ENCODE measurements at places on chromosomes 2 and 18.

- DNase-seq = no peak
Observed at GRCh38 chr18:27803957-27804356, 373.0 kb downstream of the CDH2 start.

- peak; percentile 16 for DNase-seq
Observed at GRCh38 chr2:30541680-30542079, 94.6 kb downstream of the LCLAT1 start.

DNA sequence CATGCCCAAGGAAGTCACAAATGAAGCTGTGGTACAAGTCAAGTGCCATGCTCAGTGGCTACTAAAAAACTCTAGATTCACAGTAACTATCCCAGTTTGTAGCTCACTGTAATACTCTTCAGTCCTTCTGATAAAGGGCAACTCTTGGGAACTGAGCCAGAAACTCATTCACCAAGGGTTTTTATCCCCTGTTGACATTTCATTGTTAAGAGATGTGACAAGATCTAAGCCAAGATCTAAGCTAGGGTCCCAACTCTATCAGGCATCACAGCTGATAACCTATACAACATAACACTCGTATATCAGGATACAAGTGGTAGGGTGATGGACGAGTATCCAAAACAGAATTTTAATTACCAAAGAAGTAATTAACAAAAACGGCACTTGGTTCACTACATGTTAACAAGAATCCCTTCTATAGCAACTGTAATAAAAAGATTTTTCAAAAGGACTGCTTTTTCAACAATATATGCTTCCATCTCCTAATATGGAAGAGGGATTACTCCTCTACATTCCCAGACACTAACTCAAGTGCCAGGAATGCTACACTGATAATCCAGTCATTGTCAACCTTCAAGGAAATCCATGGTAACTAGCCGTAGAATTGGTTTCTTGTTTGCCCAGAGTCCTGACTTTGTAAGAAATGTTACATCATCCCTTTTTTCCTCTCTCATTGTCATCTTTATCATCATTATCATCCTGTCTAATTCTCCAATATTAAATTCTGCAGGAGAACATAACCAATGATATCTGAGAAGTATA lies 111.7 kb downstream of the CDH2 start:
- no peak for DNase-seq

- DNase-seq = no peak
Observed at GRCh38 chr2:36919041-36919837, 47.1 kb downstream of the STRN start.

- no peak for DNase-seq
Observed at GRCh38 chr2:152894051-152894450, 175.6 kb downstream of the ARL6IP6 start.
